ENCODE measurements at places on chromosomes 4 and X. TPM values are rescaled to one million over a fixed set of nuclear protein-coding genes. Genes with fewer than 3 reads are reported as not detected.

DNA sequence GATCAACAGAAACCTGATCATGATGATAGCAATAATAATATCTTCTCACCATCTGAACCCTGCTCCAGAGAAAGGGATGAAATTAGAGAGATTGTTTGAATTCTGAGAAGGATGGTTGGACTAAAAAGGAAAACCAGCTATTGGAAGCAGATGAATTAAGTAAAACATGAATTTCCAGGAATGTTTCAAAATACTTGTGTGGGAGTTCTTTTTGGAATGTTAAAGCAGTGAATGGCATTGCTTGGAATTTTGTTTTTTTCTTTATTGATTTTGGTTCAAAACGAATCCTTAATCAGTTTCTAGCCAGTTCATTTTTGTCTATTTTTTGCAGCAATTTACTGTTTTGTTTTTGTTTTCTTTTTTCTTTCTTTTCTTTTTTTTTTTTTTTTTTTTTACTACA is 150.3 kb downstream of the NHS start:
- no peaks in the 10 kb centered on the region for H3K27me3 ChIP-seq
- no peaks in the 10 kb centered on the region for H3K4me1 ChIP-seq
- DNase-seq = no peak

GRCh38 chr4:127844601-127845116 is 36.0 kb upstream of the PLK4 start:
- H3K4me1 ChIP-seq = no peaks in the 10 kb centered on the region
- no peak overlapping the region for H3K4me3 ChIP-seq
- H3K36me3 ChIP-seq = no peaks in the 10 kb centered on the region
- H3K27me3 ChIP-seq = no peaks in the 10 kb centered on the region

DNA sequence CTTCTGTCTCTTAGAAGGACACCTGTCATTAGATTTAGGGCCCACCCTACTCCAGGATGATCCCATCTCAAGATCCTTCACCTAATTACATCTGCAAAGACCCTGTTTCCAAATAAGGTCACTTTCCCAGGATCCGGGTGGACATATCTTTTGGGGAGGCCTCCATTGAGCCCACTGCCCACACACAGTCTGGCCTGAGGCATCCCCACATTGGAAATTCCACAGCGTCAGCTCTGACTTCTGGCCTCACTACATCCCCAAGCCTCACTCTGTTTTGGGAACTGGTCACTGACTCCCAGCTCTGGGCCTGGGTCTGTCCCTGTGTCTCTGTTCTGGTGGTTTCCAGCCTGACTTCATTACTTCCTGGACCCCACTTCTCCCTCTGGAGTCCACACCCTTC is 285.5 kb downstream of the CRLF2 start:
- no peak overlapping the region for H3K4me3 ChIP-seq
- H3K27me3 ChIP-seq = no peaks in the 10 kb centered on the region
- H3K4me1 ChIP-seq = no peaks in the 10 kb centered on the region
- DNase-seq = peak; percentile 33

KLHL4 gene
- 2.8 TPM for total RNA-seq

DNA sequence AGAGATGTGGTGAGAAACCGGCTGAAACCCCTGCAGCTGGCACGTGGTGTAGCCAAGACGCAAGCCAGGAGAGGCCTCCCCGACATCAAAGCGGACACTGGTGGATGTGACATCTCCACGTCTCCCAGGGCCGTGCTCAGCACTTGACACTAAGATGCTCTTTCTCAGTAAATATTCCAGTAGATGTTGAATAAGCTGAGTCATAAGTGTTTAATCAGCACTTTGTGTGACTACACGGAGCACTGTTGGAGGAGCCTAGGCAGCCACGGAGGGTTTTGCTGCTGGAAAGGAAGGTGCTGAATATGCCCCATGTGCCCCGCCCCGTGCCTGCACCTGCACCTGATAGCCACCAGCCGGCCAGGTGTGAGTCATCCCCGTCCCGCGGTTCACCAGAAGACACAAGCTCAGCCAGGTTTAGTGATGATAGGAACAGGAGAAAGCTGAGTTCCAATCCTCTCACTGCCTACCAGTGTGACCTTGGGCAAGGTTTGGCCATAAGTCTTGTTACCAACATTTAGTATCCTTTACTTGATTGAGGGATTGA is 29.0 kb upstream of the C4orf50 start:
- H3K27me3 ChIP-seq = no peaks in the 10 kb centered on the region
- no peak overlapping the region for H3K27ac ChIP-seq
- H3K36me3 ChIP-seq = no peaks in the 10 kb centered on the region
- no peak overlapping the region for H3K4me3 ChIP-seq
- H3K4me1 ChIP-seq = no peaks in the 10 kb centered on the region

MFAP3L gene
- total RNA-seq = 14.3 TPM
